NCI-H510A (cell line): ENCODE measurements at places on chromosomes 5 and 9.

GRCh38 chr5:179805529-179806249 lies 977 bp downstream of the MGAT4B start:
- DNase-seq, result no peak

DNA sequence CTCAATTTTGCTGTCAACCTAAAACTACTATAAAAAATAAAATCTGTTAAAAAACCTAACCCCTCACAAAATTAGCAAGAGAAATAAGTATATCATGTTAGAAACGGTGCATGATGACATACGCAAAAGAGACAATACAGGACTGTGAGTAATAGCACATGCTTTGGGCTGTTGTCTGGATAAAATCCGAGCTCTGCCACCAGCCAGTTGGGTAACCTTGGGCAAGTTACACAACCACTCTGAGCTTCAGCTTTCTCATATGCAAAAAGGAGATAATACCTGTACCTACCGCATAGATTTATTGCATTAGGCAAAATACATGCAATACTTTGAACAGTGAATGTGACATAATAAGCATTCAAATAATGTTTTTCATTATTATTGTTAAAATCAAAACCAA lies 481.7 kb downstream of the TLE1 start:
- DNase-seq, result no peak

DNA sequence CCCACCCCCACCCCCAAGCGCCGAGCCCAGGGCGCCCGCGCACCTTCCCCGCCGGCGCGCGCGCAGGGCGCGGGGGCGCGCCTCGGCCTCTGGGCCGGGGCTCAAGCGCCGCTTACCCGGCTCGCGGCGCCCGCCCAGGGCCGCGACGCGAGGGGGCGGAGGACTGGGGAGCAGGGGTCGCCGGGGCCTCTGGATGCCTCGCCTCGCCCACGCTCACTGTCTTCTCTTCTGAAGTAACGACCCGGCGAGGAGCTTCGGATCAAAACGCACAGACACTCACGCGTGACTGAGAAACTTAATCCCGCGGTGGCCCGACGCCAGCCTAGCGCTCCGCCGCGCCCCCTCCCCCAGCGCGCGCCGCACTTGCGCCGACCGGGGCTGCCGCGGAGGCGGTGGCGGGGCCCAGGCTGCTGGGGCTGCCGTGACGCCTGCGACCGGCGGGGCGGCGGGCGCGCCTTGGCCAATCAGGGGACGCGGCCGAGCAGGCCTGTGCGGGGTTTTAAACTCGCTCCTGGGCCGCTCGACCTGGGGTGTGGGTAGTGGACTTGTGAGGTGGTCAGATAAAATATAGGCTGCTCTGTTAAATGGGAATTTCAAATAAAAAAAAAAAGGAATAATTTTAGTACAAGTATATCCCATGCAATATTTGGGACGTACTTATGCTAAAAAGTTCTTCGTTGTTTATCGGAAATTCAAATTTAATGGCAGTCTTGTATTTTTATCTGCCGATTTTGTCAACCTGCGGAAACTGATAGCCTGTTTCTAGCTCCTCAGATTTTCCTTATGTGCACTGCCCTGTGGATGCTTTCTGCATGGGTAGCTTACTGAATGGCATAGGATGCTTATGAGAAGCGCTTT lies at the start of gene MPDZ:
TSS of gene MPDZ (minus strand) at position 409 of the 858 bp plus-strand sequence. CDS start 29,377 bp downstream, outside the sequence.
- peak; percentile 54 for DNase-seq

- no peak for DNase-seq
These were observed at the start of gene INSL6 for GRCh38 chr9:5185220-5185840. INSL6 (minus strand) TSS chr9:5185639; CDS start chr9:5185602, 37 bp downstream.

GRCh38 chr9:125393426-125393825 lies 131.8 kb downstream of the GAPVD1 start:
- DNase-seq, result no peak

DNA sequence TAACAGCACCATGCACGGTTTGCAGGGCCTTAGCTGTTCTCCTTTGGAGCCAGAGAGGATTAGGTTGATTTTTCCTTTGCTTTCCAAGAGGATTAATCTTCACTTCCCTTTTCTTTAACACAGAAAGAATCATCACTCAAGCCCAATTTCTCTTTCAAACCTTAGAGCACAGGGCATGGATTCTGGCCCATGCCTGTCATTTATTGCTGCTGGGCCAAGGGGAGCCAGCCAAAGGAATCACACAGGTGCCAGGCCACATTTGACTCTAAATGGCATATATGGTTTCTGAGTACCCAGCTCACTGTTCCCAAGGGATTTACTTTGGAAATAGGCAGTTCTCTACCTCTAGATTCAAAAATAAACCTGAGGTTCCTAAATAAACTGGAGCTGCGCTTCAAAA lies 58.3 kb downstream of the FBXL7 start:
- DNase-seq, result no peak
